ENCODE measurements at places on chromosomes 11 and 22.
A peak's percentile ranks its signal among the peaks of the same experiment; 100 is the strongest.

DNA sequence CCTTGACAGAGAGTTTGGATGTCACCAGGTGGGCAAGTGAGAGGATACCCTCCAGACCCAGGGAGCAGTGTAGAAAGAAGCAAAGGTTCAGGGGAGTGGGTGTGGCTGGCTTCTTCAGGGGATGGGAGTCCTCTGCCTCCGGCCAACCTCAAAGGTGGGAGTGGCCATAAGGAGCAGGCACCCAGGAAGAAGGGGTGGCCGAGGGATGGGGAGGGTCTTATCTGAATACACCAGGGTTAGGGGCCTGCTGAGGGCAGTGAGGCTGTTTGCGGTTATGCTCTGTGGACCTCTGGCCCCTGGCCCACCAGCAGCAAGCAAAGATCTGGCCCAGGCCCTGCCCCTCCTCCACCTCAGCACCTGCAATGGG lies 6.2 kb downstream of the NFAM1 start:
- DNase-seq = no peak

DNA sequence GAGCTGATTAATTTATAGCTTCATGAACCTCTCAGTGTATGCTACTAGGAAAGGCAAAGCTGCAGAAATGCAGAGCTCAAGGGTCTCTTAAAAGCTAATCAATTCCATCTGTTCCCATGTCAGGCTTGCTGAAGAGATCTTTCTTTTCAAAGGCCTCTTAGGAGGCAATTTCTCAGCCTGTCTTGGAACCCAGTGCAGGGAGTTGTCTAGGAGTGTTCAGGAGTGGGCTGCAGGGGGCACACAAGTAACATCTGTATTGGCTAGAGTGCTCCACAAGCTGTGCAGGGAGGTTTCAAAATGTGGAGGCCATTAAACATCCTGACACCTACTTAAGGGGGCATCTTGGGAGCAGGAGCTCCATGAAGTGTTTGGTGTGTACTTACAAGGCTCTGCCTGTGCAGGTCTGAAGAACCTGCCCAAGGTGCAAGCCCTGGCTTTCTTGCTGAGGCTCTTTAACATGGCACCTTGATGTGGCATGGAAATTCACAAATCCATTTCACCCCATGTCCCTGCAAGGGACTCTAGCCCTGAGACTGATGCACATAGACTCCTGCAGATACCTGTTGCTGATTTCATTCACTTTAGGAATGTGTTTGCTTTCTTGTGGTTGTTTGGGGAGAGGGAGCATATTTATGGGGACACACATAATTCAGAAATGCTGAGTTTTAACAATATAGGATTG lies 134.7 kb downstream of the ME3 start:
- DNase-seq = no peak

- no peak for DNase-seq
These were observed 75.2 kb downstream of the GRIK4 start for GRCh38 chr11:120586728-120587127.

DNA sequence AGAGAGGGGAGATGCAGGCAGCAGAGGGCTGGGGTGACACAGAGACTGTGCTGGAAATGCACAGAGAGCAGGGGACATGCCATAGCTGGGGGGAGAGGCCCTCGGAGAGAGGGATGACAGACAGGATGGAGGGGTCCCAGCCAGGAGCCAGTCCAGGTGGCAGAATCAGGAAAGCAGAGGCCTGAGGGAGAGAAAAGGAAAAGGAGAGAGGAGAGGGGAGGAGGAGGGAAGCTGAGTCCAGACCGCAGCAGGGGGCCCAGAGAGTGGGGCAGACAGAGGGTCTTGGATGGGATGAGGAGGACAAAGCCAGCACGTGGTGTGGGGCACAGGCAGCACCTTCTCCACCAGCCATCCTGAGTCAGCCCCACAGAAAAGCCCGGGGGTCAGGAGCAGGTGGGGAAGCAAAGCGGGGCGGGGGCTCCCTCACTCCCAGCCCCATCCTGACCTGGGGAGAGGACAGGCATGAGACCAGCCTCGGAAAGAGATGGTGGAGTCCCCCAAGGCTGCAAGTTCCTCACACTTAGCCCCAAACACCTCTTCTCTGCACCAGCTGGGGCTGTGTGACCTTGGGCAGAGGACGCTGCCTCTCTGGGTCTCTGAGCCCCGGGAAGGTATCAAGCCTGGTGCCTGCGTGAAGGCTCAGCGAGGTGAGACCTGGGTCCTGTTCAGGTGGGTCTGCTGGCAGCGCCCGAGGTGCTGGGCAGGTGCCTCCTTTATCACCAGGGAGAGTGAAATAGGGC lies 48.0 kb downstream of the IGLL1 start:
- no peak for DNase-seq

DNA sequence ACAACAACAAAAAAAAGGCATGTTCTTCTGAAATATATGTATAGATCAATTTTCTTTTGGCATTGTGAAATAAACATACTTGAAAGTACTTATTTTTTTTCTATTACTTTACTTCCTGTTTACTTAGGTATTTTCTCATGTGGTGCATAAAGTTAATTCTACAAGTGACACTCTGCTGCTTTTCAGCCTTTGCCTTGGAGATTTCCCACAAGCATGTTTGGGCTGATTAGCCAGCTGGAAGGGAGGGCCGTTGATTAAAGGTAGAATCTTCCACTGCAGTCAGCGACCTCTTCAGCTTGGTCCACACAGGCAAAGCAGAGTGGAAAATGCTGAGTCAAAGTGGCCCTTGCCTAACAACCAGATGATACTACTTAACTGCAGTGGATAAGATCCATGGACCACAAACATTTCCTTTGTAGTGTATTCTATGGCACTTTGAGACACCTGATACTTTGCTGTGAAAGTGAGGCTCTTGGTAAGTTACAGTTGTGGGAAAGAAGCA lies 176.0 kb downstream of the ARHGAP42 start:
- no peak for DNase-seq

GRCh38 chr11:24513479-24514218 lies 16.8 kb downstream of the LUZP2 start:
- DNase-seq = no peak

DNA sequence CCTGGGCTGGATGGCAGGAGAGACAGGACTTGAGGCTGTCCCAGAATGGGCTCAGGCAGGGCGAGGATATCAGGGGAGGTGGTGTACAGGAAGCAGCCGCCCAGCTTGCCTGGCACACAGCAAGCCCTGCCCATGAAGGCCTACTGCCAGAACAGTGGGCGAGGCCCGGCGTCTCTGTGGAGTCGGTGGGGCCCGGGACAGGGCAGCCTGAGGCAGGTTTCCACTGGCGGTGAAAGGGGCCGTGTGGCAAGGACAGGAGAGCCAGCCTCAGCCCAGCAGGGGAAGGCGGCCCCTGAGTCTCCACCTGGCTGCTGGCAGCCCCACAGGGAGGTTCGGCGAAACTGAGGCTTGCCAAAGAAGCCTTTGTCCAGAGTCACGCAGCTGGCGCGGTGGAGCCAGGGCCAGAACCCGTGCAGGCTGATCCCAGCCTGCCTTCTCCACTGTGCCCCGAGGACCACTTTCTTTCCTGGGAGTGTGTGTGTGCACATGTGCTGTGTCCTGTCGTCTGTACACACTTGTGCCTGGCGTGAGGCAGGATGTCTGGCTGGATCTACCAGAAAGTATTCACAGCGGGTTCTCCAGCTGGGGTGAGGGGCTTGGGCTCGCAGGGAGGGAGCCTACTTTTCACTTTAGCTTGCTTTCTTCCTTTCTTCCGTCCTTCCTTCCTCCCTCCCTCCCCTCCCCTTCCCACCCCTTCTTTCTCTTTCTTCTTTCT lies 1.2 kb downstream of the TSPO start:
- peak; percentile 31 for DNase-seq

DNA sequence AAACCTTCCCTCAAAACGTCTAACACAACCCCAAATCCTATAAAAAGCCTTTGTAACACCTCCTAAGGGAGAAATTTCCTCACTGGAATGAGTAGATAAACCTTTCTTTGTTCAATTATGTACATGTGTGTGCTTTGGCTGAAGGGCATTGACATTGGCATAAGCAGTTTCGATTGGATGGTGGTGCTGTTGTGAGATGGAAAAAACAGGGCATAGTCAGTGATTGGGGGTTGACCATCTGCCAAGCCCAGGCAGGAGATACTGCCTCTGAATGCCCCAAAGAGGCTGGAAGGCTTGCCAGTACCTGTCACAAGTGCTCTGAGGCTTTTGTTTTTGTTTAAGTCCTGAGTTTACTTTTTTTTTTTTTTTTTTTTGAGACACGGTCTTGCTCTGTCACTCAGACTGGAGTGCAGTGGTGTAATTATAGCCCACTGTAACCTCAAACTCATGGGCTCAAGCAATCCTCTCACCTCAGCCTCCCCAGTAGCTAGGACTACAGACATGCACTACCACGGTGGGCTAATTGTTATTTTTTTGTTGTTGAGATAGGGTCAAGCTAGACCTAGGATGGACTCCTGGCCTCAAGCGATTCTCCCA lies 1.2 kb upstream of the CCDC117 start:
- no peak for DNase-seq

GRCh38 chr11:16167706-16168487 lies 188.4 kb downstream of the SOX6 start:
- DNase-seq = no peak

DNA sequence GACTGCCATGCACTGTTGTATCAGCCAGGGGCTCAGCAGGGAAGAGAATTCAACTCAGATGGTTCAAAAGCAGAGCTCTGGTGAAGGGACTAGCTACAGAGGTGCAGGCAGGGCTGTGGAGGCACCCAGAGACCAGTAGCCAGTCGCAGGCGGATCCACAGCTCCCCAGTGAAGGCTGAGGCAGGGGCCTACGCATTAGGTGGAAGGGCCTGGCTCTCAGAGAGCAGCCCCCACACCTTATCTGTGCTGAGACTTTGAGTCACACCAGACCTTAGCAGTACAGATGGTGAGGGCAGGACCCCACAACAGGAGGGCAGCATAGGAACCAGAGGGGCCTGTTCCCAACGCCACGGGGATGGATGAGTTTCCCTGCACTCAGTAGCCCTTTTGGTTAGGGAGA lies 189.6 kb downstream of the DSCAML1 start:
- DNase-seq = no peak

- no peak for DNase-seq
These were observed 26.6 kb downstream of the EMSY start for GRCh38 chr11:76471382-76471781.

GRCh38 chr11:116853461-116854073 lies 16.1 kb upstream of the APOA1 start:
- DNase-seq = no peak

GRCh38 chr22:24068717-24069297 lies 57.7 kb downstream of the CABIN1 start:
- no peak for DNase-seq

DNA sequence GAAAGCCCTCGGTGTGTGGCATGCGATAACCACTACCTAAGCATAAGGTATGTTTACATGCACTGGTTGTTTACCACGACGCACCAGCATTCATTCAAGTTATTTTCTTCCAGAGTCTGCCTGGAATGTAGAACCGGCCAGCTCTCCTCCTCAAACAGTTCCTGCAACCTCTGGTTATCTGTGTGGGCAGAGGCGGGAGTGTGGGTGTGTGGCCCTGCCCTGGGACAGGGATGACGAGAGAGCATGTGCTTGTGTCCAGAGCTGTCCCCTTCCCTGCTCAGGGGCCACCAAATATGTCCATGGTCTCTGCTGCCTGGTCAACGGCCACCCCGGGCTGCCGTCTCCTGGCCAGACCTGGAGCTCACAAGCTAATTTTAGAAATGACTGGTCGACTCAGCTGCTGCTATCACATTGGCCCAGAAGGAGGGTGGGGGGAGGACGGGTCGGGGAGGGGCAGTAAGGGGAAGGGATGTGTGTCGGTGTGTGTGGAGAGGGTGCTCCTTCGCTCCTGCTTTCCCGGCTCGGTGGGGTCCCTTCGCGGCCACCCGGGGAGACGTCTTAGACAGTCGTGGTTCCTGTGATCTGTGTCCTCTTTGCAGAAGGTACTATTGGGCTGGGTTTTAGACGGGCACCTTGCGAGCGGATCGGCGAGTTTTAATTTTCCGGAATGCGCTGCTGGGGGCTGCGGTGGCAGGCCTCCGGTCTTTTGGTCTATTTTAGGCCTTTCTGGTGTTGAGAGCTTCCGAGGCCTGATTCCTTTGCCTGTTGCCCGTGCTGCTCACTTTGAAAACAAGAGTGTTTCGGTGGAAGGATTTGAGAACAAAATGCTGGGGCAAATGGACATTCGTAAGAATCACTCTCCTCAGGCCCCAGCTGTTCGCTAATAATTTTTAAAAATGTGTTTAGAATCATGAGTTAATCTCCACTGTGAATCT lies at the start of gene MYO18B:
Gene MYO18B, plus strand, starts transcription at position 497 of the 935 bp plus-strand sequence. CDS start 18,905 bp downstream, outside the sequence.
- DNase-seq = no peak

- DNase-seq = no peak
These were observed at the start of gene CTSF for GRCh38 chr11:66568124-66568916. Gene CTSF, minus strand, starts transcription at chr11:66568606. Its CDS starts 120 bp downstream, at chr11:66568486.

DNA sequence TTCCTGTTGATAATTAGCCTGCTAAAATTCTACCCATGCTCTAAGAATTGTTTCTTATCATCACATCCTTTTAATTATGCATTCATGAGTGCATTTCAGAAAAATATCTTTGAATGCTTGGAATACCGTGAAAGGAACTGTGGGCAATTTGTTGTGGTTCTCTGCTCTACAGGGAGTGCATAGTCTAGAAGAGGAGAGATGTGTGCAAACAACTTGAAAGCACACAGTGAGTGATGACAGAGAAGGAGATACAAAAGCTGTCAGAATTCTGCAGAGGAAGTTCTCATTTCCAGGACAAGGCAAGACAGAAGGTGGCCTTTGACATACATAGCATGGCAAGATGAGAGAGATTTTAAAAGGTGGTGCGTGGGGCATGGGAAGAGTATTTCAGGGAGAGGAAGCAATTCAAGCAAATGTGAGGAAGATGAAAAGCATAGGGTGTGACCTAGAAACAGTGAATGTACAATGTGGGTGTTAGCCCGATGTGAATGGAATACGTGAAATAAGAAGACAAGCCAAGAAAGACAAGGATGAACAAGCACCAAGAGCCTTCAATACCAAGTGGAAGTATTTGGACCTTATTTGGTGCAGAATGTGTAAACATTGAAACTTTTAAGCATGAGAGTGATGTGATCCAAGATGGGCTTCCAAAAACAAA lies 5.0 kb downstream of the MMP8 start:
- DNase-seq = no peak

GRCh38 chr11:81255895-81256294 lies 1477.8 kb downstream of the FAM181B start:
- DNase-seq = no peak

DNA sequence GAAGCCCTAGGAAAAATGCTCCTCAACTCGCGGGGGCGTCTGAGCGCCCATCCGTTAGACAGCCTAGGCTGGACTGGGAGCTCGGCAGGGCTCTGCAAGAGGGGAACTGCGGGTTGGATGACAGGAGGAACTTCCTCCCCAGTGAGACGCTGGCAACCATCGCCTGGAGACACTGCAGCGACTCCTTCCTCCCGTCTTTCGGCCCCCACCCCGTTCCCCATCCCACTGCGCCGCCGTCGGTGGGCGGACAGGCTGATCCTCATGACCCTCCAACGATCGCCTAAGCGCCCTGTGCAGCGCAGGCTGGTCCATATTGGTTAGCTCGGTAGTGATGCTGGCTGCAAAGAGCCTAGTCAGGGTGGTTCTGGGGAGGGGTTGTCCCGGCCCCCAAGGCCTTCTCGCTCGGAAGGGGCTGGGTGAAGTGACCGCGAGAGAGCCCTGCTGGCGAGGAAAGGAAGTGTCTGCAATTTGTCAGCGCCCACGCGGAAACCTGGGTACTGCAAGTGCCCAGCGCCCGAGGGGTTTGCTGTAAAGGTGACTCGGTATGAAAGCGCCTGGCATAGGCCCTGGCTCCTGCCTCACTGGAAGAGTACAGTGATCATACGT lies 638 bp downstream of the NRGN start:
- DNase-seq = no peak

Data from esophagus squamous epithelium (tissue), 5 donors.